Dorsolateral prefrontal cortex (tissue), 122 donors: ENCODE measurements at places on chromosomes 6 and 20. TPM values are rescaled to one million over a fixed set of nuclear protein-coding genes. Genes with fewer than 3 reads are reported as not detected.

BPIFA3 gene
- total RNA-seq, result not detected

DLL1 gene
- 16.8 TPM for total RNA-seq

IPCEF1 gene
- 34.0 TPM for total RNA-seq

EYS gene
- total RNA-seq, result 0.70 TPM

KIAA0408 gene
- 62.7 TPM for total RNA-seq

GABRR1 gene
- not detected for total RNA-seq

OR2J3 gene
- not detected for total RNA-seq

DNMT3B gene
- total RNA-seq, result 1.6 TPM

SNRPB gene
- total RNA-seq, result 50.8 TPM

TEAD3 gene
- 1.9 TPM for total RNA-seq

LRRC73 gene
- 15.1 TPM for total RNA-seq

KCNK17 gene
- not detected for total RNA-seq

RIPOR3 gene
- total RNA-seq, result 0.74 TPM

PRICKLE4 gene
- 0.62 TPM for total RNA-seq

POPDC3 gene
- total RNA-seq, result 20.6 TPM

GNAS-AS1 gene
- 0.90 TPM for total RNA-seq

DNAH8 gene
- 0.19 TPM for total RNA-seq

ACAT2 gene
- total RNA-seq, result 32.5 TPM

DEFB132 gene
- not detected for total RNA-seq

CST1 gene
- total RNA-seq, result not detected

SGK2 gene
- total RNA-seq, result 5.4 TPM

TCF21 gene
- total RNA-seq, result not detected

GATA5 gene
- not detected for total RNA-seq

CLVS2 gene
- 63.8 TPM for total RNA-seq

AFDN gene
- total RNA-seq, result 133 TPM

RWDD2A gene
- 13.3 TPM for total RNA-seq

PSORS1C2 gene
- not detected for total RNA-seq

CCN2 gene
- 17.0 TPM for total RNA-seq

NKAIN2 gene
- total RNA-seq, result 36.5 TPM

CRISP2 gene
- not detected for total RNA-seq

TRERF1 gene
- 12.5 TPM for total RNA-seq

CD83 gene
- total RNA-seq, result 18.5 TPM
